ENCODE measurements at places on chromosomes 5 and 9. TPM values are rescaled to one million over a fixed set of nuclear protein-coding genes. Genes with fewer than 3 reads are reported as not detected.

DNA sequence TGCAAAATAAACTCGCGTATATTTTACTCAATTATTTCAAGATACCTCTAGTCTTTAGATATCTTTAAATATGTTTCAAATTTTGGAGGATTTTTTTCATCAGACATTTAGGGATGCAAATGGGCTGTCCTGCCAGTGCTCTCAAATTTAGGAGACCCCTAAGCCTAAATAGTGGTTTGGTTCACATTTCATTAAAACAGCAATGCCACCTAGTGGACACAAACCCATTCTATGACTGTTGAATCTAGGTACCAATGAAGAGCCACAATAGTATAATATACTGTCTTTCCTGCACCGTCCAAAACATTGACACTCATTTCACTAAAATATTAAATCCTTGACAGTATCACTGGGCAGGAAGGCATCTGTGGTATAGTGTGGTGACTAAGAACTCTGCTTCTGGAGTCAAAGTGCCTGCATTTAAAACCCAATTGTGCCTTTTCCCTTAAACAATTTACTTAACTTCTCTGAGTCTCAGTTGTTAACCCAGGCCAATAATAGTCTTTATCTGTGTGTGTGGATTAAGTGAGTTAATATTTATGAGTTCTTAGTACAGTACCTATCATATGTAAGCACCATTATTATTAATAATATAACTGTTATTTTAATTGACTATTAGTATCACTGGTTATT, 148.0 kb downstream of the RORB start:
- no peak for DNase-seq

Gene HNRNPAB
- 32.1 TPM for total RNA-seq

DNA sequence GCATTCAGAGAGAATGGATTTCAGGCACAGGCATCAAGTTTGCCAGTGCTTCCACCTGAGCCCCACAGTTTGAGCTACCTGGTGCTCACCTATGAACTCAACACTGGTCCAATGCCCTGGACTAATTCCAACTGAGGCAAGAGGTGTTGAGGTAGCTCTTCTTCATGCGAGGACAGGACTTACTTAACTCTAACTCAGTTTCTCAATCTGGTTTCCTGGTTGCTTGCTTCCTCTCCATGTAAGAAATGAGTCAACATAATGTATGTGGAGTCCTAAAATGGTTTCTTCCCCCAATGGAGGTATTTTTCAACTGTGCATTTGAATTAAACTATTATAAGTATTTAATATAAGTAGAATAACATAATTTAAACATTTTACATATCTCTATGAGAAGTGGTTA, 523.6 kb upstream of the DAB2 start:
- no peak for DNase-seq

Gene REEP2
- total RNA-seq: 12.4 TPM

GRCh38 chr5:102857076-102857818, 102.1 kb downstream of the PAM start:
- no peak for DNase-seq

DNA sequence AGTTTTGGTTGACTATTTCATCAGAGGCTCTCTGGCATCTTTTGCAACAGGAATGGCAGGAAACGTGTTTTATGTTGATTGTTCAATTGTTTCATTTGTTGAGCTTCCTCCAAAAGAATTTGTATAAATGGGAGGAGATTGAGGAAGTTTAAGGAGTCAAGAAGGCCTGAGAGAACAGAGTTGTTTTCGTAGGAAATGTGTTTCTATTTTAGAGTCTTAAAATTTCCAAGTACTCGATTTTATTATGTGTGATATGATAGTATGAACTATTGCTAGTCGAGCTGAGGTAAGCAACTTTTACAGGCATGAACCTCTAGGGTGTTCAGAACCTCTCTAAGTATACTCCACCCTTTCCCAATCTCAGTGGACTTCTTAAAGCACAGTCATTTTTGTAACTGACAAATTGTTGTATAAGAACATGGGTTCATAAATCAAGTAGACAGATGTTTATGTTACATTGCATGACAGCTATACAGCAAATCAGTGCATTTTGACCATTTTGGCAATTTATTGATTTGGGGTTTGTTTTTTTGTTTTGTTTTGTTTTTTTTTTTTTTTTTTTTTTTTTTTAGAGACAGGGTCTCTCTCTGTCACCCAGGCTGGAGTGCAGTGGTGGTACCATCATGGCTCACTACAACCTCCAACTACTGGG, 47.4 kb downstream of the POLK start:
- no peak for DNase-seq

DNA sequence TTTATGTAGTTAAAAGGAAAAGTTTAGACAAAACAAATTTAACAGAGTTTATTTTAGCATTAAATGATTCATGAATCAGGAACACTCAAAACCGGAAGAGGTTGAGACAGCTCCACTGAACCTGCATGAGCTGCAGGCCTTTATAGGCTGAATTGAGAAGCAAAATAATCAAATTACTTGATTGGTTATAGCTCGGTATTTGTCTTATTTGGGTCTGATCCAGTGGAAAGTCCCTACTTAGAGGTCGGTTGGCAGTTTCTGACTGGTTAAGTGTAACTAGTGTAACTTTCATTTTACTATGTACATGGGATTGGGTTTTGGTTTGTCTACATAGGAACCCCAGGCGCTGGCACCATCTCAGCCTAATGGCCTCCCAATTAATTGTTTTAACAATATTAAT, 74.1 kb upstream of the PIK3R1 start:
- peak; percentile 83 for DNase-seq

GRCh38 chr9:137639303-137640051, 20.7 kb downstream of the EHMT1 start:
- DNase-seq: no peak

Gene ACOT12
- not detected for total RNA-seq

- DNase-seq: no peak
Measured at GRCh38 chr9:90433398-90433941, 209.2 kb downstream of the DIRAS2 start.

DNA sequence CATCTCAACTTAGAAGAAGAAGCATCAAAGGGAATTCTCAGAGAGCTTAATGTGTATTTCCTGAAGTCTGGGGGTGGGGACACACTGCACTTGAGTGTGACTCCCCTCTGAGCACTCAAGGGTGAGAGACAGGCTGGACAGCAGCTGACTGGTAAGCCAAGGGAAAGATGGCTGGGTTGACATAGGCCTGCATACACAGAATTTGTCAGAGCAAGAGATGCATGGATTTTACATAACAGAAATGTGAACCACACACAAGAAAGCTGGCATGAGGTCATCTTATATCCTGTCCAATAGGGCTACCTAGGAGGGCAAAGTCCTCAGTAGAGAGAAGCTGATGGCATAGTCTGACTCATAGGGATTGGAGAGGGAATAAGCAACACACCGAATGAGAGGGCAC, 114.3 kb upstream of the EPB41L4A start:
- DNase-seq: no peak

DNA sequence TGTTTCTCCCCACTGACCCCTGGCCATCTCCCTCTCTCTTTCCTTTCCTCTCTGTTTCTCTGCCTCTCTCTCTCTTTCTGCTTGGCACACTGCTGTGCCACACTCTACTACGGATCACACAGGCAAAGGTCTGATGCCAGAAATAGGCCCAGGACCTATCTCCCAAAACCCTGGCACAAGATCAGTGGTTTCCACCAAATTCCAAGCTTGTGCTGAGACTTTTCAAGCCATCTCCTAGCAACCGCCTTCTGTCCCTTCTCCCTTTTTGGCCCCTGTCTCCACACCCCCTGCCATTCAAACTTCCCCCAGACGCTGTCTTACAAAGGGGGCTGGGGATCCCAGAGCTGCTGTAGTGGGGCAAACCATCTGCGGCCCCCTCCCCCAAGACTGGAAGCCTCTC, 38.5 kb upstream of the RARS1 start:
- no peak for DNase-seq

Gene IFNA14
- not detected for total RNA-seq

DNA sequence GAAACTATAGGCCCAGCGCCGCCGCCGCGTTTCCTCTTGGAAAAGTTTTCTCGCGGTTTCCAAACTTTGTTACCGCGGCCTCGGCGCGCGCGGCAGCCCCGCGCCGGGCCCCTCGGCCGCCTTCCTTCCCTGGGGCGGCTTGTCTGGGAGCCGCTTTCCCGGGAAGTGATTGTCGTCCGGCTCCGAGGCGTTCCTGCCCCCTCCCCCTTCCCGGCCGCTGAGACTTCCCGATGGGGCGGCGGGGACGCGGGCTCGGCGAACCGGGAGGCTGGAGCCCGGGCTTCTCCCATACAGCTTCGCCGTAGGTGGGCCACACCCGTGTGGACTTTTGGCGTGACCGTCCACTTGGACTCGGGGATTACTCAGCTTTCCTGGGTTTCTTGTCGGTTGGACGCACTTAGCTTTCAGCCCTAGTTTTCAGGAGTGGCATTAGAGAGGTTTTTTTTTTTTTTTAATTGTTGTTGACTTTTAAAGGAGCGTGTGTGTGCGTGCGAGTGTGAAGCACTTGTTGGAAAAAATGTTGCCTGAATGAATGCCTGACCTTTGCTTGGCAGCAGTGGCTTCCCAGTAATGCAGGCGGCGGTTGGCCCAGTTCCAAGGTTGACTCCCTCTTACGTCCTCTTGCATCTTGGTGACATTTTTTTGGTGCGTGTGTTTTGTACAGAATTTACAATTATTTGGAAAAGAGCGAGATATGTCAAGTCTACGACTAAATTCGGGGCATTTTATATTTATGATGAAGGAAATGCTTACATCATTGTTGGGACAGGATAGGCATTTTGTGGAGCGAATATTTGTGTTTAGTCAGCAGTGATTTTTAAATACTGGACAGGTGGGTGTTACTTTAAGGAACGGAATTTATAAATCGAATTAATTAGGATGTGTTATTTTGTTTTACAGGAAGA, 821 bp downstream of the CTNNA1 start:
- DNase-seq: peak; percentile 84

Gene OMD
- not detected for total RNA-seq

Gene TMEM8B
- total RNA-seq: 0.56 TPM

DNA sequence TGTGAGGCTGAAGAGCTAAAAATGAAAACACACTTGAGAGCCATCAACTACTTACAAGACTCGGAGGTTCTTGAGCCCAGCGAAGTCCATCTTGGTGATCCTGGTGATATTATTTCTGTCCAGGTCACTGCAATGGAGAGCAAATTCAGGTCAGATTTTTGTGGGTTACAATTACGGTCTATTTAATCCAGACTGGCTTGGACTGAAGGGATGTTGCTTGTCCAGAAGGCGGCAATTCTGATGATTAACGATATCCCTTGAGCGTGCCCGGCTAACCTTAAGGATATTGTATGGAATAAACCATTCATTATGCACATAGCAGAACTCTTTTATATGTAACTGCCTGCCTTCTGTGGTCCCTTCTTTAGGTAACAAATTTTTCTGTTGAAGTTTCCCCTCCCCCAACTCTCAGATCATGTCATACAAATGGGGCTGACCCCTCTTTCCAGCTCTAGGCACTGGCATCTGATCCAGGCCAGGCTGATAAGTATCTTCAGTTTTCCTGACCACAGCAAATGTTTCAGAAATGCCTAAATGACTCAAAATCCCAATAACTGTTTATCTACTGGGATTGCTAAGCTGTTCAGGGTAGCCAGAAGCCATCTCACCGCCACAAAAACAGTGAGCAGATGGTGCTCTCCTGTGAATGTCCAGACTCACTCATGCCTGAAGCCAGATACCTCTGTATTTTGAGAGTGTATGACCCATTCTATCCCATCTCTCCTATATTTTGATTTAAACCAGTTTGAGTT, 49.4 kb downstream of the SLIT3 start:
- DNase-seq: no peak

Data from IMR-90 (cell line).